ENCODE measurements at places on chromosomes 13 and 19. TPM values are rescaled to one million over a fixed set of nuclear protein-coding genes. Genes with fewer than 3 reads are reported as not detected.
A peak's percentile ranks its signal among the peaks of the same experiment; 100 is the strongest.

DNA sequence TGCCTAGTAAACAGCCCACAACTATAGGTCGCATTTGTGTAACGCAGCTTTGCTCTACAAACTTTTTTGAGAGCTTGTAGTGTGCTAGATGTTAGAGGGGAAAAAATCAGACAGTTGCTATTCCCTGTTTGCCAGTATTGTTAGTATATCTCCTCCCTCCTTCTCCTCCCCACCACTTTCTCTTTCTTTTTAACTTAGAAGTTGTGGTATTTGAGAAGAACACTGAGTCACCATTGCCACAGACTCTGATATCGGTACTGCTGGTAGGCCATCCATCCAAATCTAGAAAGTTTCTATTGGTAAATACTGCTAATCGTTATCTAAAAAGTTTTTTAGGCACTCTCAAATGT lies 666 bp downstream of the POMP start:
- no peak for DNase-seq

- DNase-seq: no peak
Measured at GRCh38 chr13:68214691-68215415, 984.7 kb upstream of the PCDH9 start.

GRCh38 chr13:72462166-72462565 lies 265.3 kb downstream of the MZT1 start:
- DNase-seq: no peak

DNA sequence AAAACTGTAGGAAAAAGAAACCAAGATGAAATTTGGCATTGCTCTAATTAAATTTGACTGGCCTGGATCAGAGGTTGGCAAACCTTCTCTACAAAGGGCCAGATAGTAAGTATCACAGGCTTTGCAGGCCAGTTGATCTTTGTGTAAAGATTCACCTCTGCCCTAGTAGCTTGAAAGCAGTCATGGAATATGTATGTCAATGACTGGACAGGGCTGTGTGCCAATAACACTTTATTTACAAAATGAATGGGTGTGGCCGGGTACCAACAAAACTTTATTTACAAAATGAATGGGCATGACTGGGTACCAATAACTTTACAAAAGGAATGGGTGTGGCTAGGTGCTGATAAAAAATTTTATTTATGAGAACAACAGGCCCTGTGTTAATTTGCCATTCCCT lies 20.0 kb downstream of the SIN3B start:
- no peak for DNase-seq

DNA sequence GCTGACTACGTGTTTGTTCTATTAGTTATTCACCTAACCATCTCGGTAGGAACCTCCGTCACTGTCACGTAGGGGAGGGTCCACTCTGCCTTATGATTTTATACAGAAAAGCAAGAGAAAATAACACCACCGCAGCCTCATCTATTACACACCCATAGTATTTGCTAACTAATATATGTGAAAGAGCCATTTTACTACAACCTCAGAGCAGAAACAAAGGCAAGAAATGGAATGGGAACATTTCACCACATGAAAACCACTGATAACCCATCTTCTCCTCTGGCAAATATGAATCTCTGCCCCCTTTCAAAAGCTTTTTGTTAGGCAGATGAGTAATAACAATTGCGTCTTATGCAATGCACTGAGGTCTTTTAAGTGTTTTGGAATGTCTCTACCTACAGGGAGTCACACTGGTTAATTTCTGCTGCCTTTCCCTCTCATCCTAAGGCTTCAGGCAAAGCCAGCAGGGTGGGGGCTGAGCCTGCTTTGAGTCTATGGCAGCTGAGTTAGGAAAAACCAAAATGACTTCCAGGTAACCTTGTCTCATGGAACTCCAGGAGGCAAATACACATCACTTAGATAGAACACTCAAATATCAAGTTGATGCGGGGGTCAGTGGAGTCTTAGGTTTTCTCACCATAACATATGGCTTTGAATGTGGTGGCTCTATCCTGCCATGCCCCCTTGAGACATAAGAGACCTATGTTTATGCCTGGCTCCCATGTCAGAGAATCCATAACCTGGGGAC lies 15.0 kb downstream of the TSHZ3 start:
- DNase-seq: peak; percentile 34

DNA sequence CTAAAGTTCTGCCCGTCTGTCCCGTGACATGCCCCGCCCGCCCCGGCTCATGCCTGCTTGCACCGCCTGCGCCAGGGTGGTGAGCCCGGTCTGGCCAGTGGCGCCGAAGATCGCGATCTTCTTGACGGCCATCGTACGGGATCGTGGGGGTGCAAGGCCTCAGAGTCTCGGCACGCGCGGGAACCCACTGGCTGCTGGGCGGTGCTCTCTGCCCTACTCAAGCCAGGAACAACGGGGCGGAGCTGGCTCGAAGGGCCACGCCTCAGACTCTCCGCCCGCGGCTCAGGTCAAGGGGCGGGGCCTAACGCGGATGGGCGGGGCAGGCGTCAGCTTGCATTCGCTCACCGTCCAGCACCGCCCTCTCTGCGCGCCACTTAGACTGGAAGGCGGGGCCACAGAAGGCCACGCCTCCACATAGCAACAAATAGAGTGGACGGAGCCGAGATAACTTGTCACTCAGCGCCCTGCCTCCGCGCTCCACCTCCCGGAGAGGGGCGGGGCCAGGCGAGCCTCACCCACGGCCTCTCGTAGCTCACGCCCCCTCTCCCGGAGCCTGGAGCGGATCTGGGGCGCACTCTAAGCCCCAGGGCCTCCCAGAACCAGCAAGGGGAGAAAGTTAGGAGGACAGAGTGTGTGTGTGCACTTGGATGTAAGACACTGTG lies at the start of gene BLVRB:
TSS of gene BLVRB (minus strand) at position 189 of the 662 bp plus-strand sequence. CDS start at position 132, 57 bp downstream.
- peak; percentile 98 for DNase-seq

- DNase-seq: no peak
Measured at GRCh38 chr19:1997353-1998233, 17.9 kb downstream of the BTBD2 start.

- DNase-seq: peak; percentile 77
Measured at GRCh38 chr19:17680230-17680722, 7.9 kb downstream of the UNC13A start.

DNA sequence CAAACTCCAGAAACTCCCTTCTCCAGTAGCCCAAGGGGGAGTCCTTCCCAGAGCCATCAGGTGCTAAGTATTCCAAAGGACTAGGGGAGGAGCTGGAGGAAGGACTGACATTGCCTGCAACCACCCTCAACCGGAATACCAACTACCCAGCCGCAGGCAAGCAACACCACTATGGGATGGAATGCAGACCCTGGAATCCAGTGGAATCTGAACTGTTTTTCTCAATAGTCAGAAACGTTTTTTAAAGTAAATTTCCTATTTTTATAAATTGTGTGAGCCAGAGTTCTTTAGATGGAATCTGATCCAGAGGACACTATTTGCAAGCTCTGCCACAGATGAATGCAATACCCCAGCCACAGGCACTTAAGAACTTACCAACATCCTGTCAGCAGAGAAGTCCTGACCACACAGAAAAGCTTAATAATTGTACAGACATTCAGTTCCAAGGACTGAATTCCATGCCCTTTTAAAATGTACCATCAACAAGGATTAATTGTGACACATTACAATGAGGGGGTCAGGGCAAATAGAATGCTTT lies 92.1 kb downstream of the USP12 start:
- peak; percentile 82 for DNase-seq

DNA sequence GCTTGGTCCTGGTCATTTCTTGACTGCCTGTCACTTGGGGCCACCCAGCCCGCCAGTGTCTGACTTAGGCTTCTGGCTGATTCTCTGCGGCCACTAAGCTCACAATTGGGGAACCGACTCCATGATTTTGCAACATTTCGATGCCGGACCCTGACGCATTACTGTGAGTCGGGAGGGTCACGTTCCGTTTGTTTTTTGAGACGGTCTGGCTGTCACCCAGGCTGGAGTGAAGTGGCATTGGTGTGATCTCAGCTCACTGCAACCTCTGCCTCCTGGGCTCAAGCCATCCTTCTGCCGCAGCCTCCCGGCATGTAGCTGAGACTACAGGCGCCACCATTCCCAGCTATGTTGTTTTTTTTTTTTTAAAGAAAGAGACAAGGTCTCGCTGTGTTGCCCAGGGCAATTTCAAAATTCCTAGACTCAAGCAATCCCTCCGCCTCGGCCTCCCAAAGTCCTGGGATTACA lies 3.2 kb upstream of the ADAT3 start:
- no peak for DNase-seq

- DNase-seq: no peak
Measured at GRCh38 chr13:47845981-47846380, 155.1 kb downstream of the SUCLA2 start.

GRCh38 chr19:31167690-31168089 lies 181.5 kb downstream of the TSHZ3 start:
- DNase-seq: no peak

DNA sequence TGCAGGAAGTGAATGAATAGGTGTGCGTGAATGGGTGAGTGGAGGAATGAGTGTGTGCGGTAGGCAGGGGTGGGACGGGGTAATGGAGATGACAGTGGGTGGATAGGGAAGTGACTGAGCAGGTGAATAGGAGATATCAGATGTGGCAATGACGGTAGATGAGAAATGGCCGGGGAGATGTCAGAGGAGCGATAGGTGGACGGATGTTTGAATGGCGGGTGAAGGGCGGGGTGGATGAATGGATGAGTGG lies 1.5 kb downstream of the TTC9B start:
- no peak for DNase-seq

GRCh38 chr19:32522967-32523366 lies 58.0 kb upstream of the PDCD5 start:
- DNase-seq: no peak

DNA sequence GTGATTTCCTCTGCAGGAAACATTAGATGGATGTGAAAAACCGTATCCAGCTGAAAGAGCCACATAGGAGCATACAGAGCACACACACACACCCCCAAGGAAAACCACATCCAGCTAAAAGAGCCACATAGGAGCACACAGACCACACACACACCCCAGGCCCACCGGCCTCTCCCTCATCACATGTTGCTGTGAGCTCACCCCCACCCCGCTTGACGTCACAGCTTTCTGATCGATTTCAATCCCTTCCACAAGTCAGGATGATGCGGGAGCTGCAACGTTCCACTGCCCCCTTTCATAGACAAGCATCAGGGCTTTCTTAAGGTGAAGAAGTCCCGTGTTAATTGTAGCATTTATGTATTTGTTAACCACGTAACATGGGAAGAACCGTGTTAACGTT lies 72.4 kb upstream of the SOX1 start:
- DNase-seq: no peak

DNA sequence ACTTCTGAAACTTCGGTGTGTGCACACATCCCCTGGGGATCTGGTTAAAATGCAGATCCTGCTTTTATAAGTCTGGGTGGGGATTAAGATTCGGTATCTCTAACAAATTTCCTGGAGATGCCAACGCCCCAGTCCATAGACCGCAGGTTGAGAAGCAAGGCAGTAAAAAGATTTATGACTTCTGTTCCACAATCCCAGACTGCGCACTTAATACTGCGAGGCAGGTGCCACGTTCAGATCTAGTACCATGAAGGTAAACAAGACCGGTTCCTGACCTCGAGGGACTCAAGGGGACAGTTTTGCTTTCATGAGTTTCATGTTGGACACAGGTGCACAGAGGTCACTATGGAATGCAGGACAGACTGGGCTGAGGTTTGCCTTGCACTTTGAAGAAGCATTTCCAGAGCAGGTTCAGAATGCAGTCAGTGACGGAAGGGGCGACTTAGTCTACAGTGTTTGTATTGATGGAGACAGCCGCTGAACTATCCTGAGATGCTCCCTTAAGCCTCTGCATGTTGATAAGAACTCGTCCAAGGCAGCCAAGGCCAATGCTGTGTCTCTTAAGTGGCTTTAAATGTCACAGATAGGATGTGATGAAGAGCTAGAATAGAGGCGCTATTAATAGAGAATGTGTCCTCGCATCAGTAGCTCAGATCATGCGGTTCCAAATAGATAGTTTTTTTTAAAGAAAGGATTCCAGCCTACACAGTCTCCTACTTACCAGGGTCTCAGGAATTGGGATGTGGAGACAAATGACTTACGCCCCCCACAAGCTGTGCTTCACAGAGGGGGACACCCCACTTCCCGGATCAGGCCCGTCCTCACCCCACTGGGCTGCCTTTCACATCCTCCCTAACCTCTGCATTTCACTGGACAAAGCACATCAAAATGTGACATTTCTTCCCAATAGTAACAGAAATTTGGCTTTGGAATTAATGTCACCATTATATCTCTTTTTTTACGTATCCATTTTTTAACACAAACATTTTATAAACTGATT lies 97.1 kb upstream of the IRS2 start:
- DNase-seq: no peak

GRCh38 chr19:7254590-7254989 lies 39.6 kb downstream of the INSR start:
- DNase-seq: no peak

DNA sequence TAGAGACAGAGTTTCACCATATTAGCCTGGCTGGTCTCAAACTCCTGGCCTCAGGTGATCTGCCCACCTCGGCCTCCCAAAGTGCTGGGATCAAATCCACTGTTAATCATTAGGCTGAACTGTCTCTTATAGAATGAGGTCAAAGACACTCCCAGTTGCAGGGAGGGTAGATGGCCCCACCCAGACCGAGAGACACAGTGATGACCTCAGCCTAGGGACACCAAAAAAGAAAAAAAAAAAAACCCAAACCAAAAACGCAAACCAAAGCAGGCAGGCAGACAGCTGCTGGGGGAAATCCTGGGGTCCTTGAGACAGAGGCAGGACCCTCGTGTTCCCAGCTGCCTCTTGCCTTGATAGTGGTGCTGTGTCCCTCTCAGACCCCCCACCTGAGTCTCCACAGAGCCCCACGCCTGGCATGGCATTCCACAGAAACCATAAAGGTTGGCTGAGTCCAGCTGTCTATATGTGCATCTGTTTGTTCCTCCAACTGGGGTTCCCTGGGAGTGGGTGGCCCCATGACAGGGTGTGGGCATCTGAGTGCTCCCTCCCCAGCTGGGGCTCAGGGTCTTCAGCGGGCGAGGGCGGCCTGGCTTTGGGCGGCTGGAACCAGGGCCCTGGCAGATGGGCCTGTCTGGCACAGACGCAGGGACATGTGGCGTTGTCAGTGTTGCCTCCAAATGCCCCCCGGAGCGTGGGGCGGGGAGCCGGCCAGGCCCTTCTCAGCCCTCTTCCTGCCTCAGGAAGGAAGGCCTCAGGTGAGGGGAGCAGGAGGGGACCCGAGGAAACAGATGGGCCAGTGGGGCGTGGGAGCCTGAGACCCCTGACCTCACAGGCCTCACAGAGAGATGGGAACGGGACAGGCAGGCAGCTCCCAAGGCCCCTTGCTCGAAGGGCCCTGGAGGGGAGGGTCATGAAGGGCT lies 5.2 kb downstream of the DAND5 start:
- no peak for DNase-seq

DNA sequence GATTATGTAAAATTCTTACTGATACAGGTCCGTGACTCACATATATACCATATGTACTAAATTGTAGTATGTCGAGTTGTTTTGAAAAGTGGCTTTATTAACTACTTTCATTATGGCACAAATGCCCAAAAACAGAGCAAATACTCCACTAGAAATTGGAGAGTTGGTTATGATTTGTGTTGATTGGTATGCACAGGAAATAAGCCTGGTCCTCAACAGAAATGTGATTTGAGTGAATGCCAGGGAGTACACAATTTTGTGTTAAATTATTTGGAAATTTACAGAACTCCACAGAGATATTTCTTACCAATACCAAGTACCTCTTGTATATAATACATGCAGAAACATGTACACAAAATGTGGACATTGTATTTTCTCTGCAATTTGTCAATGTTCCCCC lies 676.7 kb downstream of the PCDH9 start:
- DNase-seq: no peak

PPP1R15A gene
- total RNA-seq: 15.8 TPM

POGLUT2 gene
- 14.9 TPM for total RNA-seq

ERICH6B gene
- not detected for total RNA-seq

FLT3 gene
- 0.45 TPM for total RNA-seq

WASF3 gene
- total RNA-seq: 6.8 TPM

ATXN8OS gene
- not detected for total RNA-seq

NANOS2 gene
- not detected for total RNA-seq

KCNJ14 gene
- total RNA-seq: 0.23 TPM

Data from H4 (cell line).